Stimulated activated CD4-positive, alpha-beta T cell treated with anti-CD3 and anti-CD28 coated beads, Interleukin-2, amount 100 ng/mL, for 24 hours (primary cell): ENCODE measurements at places on chromosomes 6 and 20.

DNA sequence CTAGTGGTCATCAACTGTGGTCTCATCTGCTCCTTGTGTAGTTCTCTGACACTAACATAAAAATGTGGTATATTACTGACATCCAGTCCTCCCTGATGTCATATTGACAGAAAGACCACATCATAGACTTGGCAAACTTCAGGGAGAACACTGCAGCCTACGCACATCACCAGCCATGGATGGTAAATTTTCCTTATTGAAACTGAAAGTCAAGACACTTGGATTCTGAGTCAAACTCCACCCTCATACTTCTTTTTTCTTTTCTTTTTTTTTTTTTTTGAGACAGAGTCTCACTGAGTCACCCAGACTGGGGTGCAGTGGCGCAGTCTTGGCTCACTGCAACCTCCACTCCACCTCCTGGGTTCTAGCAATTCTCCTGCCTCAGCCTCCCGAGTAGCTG, 25.4 kb downstream of the NDRG3 start:
- peak; percentile 37 for DNase-seq

- no peak for DNase-seq
These were observed 47.3 kb downstream of the LY86 start for GRCh38 chr6:6635869-6636268.

DNA sequence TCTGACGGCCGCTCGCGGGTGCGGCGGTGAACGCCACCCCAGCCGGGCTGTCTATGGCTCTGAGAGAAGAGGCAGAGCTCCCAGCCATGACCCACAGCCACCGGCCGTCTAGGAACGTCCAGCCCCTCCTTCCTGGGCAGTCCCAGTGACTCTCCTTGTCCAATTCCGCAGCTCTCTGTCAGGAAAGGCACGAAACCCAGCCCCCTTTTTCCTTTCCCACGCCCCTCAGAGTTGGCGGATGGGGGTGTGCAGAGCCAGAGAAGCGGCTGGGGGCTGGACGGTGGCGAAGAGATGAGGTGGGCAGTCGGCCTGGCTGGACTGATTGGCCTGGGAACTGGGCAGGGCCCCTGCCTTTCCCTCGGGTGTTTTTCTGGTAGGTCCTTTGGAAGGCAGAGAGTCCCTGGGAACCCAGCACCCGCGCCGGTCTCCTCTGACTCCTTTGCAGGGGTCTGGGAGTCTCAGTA, 1.5 kb downstream of the EBF4 start:
- DNase-seq, result no peak

- DNase-seq, result peak; percentile 39
These were observed 90.0 kb downstream of the PRND start for GRCh38 chr20:4811661-4812181.

GRCh38 chr6:152916035-152916434, 66.8 kb downstream of the FBXO5 start:
- DNase-seq, result no peak

DNA sequence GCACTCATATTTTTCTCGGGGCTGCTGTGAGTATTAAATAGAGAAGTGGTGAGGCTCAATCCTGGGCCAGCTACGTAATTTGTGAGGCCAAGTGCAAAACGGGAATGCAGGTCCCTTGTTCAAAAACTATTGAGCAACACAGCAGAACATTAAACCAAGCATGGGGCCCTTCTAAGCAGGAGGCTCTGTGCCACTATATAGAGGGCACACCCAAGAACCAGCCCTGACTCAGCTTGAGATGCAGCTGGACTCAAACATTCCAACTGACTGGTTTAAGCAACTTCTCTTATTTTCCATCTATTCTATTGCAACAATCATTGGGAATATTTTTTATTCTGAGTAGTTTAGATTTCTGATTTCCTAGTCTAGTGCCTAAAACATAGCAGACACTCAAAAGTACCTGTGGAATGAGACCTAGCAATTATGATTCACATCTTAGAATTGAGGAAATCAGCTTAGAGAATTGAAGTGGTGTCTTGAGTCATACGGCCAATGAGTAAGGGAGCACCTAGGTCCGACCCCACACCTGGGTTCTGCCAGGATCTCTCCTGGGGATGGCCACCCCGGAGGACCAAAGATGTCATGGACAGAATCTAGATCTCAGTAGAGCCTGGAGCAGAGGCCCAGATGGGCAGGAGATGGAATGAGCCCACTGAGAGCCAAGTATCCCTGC, 1.3 kb downstream of the SIRPB2 start:
- DNase-seq, result no peak

GRCh38 chr20:59010995-59011873, 4.2 kb upstream of the CTSZ start:
- no peak for DNase-seq

DNA sequence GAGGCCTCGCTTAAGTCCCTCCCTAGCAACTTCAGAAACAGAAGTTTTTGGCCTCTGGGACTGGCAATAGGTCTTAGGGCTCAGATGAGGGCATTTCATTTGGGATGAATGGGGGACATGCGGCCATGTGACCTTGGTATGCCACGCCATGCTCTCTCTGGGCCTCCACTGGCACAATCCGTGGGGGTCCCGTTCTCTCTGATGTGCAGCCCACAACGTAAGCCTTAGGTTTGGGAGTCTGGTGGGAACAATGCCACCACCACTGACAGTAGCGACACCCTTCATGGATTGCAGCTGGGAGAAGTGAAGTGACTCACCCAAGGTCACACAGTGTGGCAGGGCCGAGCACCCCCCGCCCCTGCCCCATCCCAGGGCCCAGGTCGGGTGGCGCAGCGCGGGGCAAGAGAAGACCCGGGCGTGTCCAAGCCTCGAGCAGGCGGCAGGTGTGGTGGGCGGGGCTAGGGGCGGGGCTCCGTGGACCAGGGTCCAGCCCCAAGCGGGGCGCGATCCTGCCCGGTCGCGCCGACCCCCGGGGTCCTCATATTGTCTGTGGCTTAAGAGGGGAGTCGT, 864 bp upstream of the CEBPB start:
- peak; percentile 54 for DNase-seq

DNA sequence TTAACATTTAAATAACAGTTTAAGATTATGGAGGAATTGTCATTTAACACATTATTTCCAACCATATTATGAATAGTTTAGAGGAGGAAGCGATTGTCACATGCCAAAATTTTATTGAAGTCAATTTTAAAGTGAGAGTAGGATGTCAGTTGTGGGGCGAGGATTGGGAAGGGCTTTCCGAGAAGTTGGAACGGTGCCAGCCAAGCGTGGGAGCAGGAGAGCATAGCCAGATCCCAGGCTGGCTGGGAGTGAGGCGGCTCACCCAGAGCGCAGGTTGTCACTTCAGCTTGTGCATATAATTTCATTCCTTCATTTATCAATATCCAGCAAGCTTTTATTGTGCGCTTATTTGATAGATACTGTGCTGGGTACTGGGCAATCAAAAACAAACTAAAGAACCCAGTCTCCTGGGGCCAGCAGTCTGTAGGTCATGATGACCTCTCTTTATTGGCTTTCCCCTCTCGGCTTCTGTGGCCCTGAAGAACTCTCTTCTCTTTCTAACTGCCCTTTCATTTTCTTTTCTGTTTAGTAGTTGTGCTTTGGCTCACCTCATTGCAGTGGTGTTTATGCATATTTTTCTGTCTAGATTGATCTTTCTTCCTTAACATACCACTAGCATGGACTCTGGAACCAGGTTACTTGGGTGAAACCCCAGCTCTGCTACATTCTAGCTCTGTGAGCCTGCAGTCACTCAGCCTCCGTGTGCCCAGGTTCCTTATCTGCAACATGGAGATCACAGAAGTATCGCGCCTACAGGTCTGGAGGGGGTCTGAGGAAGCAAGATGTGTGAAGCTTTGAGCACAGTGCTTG, 6.4 kb downstream of the CEP43 start:
- no peak for DNase-seq

- DNase-seq, result peak; percentile 84
These were observed 4.0 kb downstream of the PPP1R18 start for GRCh38 chr6:30682143-30683117.

DNA sequence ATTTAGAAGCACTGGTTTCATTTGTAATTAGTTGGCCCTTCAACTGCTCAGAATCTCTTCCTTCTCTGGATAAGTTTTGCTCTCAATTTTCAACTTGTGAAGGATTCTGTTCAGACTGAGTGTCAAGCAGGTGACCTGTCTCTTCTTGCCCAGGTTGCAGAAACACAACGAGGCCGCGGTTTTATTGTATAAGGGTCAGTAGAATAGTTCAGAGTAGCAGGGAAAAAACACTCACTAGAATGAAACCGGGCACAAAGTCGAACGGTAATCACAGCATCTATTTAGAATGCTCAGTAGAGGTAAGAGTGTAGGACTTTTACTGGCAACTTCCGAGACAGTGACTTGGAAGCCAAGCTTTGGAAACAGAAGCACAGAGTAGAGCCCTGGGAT, 17.9 kb upstream of the GFOD1 start:
- no peak for DNase-seq

- DNase-seq, result no peak
These were observed at the start of gene CST9L for GRCh38 chr20:23568320-23568970. TSS of gene CST9L (minus strand) at chr20:23568484. CDS start at chr20:23568450, 34 bp downstream.

- no peak for DNase-seq
These were observed 61.6 kb downstream of the SRC start for GRCh38 chr20:37407573-37408002.

DNA sequence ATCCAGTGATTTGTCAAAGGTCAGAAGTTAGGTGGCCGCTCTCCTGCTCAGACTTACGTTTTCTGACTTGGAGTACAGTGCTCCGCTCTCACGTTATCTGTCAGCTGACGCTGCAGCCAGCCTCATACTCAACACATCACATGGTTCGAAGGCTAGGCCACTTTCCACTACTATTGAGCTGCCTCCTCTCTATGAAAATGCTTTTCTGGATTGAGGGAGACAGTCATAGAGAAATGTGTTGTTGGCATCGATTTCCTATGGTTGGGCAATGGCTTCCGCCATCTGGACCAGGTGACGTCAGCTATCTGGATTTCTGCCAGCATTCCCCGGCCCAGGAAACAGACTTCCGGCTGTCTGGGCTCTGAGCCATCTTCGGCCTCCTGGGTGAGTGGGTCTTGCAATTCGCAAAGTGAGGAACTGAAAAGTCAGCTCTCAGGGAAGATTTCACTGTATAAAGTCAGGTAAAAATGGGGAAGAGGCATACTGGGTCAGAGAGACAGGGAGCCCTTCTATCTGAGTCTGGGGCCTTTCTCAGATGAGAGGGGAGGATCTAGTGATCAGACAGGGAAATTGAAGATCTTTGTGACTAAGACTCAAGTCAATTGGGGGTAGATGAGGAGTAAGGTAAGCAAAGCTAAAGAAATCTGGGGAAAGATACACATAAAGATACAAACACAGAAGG, 37.5 kb upstream of the IER3 start:
- DNase-seq, result no peak

GRCh38 chr6:52303178-52303577, 18.6 kb upstream of the MCM3 start:
- no peak for DNase-seq

GRCh38 chr20:63321148-63321831, 28.3 kb downstream of the COL20A1 start:
- DNase-seq, result no peak

DNA sequence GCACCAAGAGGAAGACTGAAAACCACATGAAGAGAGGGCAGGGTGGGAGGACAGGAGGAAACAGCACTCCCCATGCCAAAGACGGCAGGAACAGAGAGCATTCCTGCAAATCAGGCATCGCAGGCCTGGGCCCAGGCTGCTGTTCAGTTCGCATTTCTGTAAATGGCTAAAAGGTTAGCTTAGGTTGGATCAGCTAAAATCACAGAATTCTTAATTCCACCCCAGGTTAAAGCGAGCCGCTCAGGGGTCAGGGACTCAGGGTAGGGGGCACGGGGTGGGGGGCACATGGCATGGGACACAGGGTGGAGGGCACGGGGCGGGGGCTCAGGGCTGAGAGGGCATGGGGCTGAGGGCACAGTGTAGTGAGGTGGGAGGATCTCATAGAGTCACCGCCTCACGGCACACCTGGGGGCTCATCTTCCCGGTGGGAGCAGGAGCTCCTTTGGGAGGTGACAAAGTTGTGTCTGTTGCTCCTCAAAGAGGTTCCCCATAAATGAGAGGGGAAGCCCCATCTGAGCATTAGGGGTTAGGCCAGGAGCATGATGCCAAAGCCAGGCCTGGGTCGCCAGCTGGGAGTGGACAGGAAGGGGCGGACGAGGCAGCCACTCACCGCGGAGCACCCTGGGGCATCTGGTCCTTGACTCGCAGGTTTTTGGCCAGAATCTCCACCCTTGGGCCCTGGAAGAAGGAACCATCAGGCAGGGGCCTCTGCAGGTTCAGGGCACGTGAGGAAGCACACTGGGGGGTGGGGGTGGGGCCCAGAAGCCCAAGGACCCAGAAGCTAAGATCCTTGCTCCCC, 200.7 kb downstream of the PREX1 start:
- DNase-seq, result no peak

GRCh38 chr6:133544419-133544818, 303.3 kb downstream of the EYA4 start:
- DNase-seq, result no peak

DNA sequence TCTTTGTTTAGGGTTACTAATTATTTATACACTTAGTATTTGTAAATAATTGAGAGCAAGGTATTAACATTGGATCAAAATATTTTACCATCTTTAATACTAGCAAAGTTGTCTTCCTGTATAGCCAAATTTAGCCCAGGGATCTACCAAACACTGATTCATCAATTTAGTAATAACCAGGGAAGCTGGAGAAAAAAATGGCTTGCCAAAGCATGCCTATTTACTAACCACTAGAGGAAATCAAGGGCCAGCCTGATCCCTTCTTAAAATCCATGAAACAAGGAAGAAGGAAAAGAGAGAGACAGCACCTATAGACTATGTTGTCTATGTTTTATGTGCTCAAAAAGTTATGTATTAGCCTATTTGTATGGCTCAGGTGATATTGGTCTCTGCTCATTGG, 450.3 kb upstream of the GJE1 start:
- no peak for DNase-seq

DNA sequence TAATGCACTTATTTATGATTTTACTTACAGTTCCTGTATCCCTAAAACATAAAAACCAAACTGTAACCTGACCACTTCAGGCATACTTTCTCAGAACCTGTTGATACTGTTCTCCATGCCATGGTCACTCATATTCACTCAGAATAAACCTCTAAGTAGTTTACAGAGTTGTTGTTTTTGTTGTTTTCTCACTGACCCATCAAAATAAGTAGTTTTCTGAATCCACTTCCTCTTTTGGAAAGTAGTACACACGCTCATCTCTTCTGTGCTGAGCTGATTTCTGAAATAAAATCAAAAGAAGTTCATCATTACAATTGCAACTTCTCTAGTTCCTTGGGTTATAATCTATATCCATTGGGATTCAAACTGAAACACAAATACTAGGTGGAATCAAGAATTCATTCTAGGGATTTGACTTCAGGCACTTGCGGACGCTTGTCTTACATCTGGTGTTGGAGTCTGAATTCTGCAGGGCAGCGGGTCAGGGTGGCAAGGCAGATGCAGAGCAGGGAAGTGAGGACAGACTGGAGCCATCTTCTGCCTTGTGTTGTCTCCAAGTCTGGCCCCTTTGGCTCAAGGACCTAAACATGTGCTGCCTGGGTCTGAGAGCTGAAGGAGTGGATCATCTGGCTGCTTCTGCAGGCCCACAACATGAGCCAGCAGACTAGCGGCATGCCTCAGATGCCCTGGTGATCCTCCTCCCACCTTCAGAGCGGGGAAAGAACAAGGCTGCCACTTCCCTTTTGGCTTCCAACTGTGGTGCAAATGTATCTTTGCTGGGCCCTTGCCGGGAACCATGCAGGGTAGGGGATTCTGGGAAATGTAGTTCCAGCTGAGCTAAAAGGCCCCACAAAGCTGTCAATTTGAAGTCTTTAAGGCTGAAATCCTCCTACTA, 167.9 kb upstream of the MYLIP start:
- DNase-seq, result no peak
